Vagina (tissue), 2 donors: ENCODE measurements at places on chromosomes 11 and 22. TPM values are rescaled to one million over a fixed set of nuclear protein-coding genes. Genes with fewer than 3 reads are reported as not detected.

- H3K36me3 ChIP-seq = peaks cover 5% of the 10 kb centered on the region
- H3K4me1 ChIP-seq = peaks cover 88% of the 10 kb centered on the region
- no peak overlapping the region for H3K4me3 ChIP-seq
- H3K27ac ChIP-seq = peak overlapping the region; percentile 50
These were observed 5.7 kb downstream of the TMEM184B start for GRCh38 chr22:38267086-38267485.

DNA sequence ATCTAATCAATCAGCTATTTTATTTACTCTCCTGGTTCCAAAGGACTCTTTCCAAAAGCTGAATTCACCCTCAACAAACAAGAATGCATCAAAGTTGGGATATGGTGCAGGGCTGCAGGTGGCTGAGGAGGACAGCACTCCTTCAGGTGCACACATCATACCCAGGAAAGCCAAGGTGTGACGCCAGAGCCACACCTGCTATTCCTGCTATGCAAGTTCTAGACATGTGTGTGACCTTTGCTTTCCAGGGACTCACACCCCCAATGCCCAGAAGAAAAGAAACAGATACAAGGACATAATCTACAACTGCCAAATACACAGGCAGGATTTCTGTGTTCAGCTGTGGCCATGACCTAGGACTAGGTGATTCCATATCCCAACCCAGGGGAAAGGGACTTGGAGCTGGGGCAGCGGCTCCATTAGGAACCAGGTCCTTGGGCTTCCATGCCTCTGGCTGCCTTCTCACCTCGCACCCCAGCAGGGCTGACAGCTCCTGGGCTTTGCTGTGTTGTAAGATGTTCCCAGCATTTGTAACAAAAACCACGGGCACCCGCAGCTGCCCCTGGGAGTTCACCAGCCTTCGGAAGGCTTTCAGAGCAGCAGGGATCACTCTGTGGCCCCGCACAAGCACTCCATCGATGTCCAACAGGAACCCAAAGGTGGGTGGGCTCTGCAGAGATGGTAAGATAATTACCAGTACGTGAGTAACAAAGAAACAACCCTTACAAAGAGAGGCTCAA is 9.8 kb downstream of the HDHD5 start:
- H3K27ac ChIP-seq = no peak overlapping the region
- no peaks in the 10 kb centered on the region for H3K27me3 ChIP-seq
- no peak overlapping the region for H3K4me3 ChIP-seq
- no peaks in the 10 kb centered on the region for H3K36me3 ChIP-seq

DNA sequence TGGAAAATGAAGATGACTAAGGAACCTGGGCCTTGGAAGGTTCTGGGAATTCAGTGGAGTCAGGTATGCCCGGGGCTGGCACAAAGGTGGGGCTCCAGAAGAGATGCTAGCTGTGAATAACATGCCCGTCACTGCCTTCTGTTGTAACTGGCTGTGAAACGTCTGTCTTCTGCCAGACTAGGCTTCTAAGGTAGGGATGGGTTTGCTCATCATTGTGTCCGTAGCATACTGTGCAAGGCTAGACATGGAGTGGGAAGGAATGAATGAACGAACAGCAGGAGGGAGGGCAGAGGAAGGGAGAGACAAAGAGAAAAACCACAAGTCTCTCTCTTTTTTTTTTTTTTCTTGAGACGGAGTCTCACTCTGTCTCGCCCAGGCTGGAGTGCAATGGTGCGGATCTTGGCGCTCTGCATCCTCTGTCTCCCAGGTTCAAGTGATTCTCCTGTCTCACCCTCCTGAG is 327.4 kb downstream of the MN1 start:
- DNase-seq = no peak
- H3K27ac ChIP-seq = no peak overlapping the region
- H3K4me1 ChIP-seq = peaks cover 9% of the 10 kb centered on the region
- no peak overlapping the region for H3K4me3 ChIP-seq
- no peaks in the 10 kb centered on the region for H3K36me3 ChIP-seq
- H3K27me3 ChIP-seq = no peaks in the 10 kb centered on the region

GRCh38 chr11:111120696-111121302 is 124.7 kb upstream of the POU2AF2 start:
- H3K36me3 ChIP-seq = no peaks in the 10 kb centered on the region
- no peak for DNase-seq
- no peak overlapping the region for H3K4me3 ChIP-seq

The OR8K1 gene
- not detected for total RNA-seq

The APOL5 gene
- not detected for total RNA-seq

The DAGLA gene
- total RNA-seq = 1.5 TPM
